A549 treated with Mapracorat at 1 μM for 4 hours (cell line): ENCODE measurements at places on chromosomes 2 and 18. TPM values are rescaled to one million over a fixed set of nuclear protein-coding genes. Genes with fewer than 3 reads are reported as not detected.

TRIM43 gene
- not detected in 5 replicates for total RNA-seq

DSG2 gene
- total RNA-seq = 44.3 to 68.1 TPM (median 62.4 TPM) in 5 replicates

HOXD10 gene
- total RNA-seq = 4.4 to 6.4 TPM (median 5.4 TPM) in 5 replicates

ALKAL2 gene
- total RNA-seq = not detected in 5 replicates

VIT gene
- not detected in 5 replicates for total RNA-seq

PLCL1 gene
- total RNA-seq = not detected in 5 replicates

FOXD4L1 gene
- 0.16 to 0.63 TPM (median 0.31 TPM) in 5 replicates for total RNA-seq

ACOXL gene
- not detected in 5 replicates for total RNA-seq

EGR4 gene
- 0.20 to 0.34 TPM (median 0.28 TPM) in 5 replicates for total RNA-seq

C2orf66 gene
- 0.07 to 0.14 TPM (median 0.09 TPM) in 3 of 5 replicates, not detected in the others for total RNA-seq

SP5 gene
- total RNA-seq = 0.06 TPM in 1 of 5 replicates, not detected in the others

CHRNG gene
- not detected in 5 replicates for total RNA-seq
